ENCODE measurements at places on chromosomes 4 and X.

- no peak for DNase-seq
These were observed 60.9 kb upstream of the TLR3 start for GRCh38 chr4:186008057-186008456.

- DNase-seq = no peak
These were observed 164.4 kb upstream of the PSAPL1 start for GRCh38 chr4:7598939-7599790.

DNA sequence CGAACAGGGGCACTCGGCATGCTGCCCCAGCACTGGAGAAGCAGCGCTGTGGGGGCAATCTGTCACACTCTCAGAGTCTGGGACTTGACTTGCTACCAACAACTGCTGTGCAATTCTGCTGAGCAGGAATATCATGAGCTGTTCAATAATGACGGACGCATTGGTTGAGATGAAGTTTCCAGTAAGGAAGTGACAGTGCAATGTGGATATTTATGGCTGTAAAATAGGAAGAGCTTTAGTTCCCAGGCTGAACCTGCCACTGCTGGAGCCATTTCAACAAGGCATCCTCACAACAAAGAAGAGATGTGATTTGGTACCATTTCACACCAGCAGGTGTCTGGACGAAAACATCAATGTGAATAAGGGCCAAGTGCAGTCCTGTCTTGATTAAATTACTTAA lies 24.2 kb downstream of the CHST7 start:
- DNase-seq = no peak

DNA sequence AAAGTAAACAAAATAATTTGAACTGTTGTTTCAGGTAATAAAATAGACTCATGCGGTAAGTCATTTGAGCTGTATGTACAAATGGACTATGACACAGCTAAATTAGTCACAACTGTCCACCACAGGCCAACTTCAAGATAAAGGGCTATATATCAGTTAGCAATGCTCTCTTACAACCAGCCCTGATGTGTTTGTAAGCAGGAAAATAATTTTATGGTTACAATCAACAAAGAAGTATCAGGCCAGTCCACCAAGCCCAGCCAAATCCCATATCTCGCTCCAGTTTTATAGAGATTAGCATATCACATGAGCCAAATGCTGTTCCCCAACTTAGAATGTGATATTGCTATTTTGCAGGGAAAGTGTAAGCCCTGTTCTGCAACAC lies 511 bp upstream of the DUSP21 start:
- no peak for DNase-seq

- DNase-seq = no peak
These were observed 246.0 kb upstream of the ARSJ start for GRCh38 chr4:114225436-114225835.

- DNase-seq = no peak
These were observed 115.5 kb downstream of the FNIP2 start for GRCh38 chr4:158884280-158884679.

All from activated T-helper 1 cell treated with anti-CD3 and anti-CD28 coated beads, Interleukin-2, amount 50 U/mL, for 16 hours (primary cell).